G401 (cell line): ENCODE measurements at places on chromosomes 13 and 19. TPM values are rescaled to one million over a fixed set of nuclear protein-coding genes. Genes with fewer than 3 reads are reported as not detected.

DNA sequence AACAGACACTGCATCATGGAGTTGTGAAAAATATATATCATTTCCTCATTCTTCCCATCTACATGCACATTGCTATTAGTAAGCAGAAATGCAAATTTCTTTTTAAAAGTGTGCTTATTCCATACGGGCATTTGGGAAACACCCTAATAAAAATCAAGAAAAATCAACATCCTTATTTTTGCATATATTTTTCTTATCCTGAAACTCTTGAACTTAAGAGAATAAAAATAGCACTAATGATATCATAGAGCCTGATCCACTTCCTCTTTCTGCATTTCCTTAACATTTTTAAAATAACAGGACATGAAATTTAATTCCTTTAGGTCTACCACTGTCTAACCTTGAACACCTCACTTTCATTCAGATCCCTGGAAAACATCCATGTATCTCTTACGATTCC lies 123.3 kb downstream of the VWA8 start:
- DNase-seq: no peak

GRCh38 chr19:2355168-2356035 lies 4.7 kb upstream of the TMPRSS9 start:
- peak; percentile 64 for DNase-seq

- DNase-seq: peak; percentile 91
Measured at GRCh38 chr19:45492627-45493470, 4.0 kb downstream of the RTN2 start.

LILRB5 gene
- not detected in 2 replicates for total RNA-seq

C13orf42 gene
- total RNA-seq: not detected in 2 replicates

DNA sequence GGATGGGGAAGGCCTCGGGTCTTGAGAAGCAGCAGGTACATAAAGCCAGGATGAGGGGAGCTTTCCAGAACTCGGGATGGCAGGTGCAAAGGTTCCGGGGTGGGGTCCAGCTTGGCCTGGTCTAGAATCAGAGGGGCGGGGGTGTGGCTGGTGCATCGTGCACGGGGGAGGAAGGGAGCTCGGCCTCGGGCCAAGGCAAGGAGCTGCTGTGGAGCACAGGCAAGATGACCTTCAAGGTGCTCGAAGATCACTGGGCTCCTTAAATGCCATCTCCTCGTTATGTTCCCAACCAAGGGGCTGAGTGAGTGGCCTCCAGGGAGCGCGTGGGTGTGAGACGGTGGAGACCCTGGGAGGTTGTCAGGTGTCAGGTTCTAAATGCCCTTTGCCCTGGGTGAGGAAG lies 16.1 kb upstream of the SIGLEC11 start:
- no peak for DNase-seq

DNA sequence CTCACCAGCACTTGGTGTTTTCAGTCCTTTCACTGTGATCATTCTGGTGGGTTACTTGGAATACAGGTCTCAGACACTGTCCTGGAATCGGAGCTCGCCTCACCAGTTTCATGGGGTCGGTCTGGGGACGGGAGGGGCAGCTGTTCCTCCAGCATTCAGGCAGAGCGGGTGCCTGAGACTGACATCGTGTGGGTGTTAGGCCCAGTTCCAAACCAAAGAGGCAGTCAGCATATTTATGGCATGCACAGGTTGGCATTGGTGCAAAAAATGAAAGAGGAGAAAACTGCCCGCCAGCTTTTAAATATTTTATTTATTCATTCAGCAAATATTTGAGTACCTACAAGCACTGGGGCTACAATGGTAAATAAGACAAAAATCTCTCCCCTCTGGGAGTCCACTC lies 20.1 kb downstream of the PLEKHF1 start:
- DNase-seq: no peak
